Activated CD8-positive, alpha-beta memory T cell treated with anti-CD3 and anti-CD28 coated beads, Interleukin-2, amount 10 ng/mL, durations not matched to agents 7 days and 5 days (primary cell): ENCODE measurements at places on chromosomes 12 and 14. TPM values are rescaled to one million over a fixed set of nuclear protein-coding genes. Genes with fewer than 3 reads are reported as not detected.

DNA sequence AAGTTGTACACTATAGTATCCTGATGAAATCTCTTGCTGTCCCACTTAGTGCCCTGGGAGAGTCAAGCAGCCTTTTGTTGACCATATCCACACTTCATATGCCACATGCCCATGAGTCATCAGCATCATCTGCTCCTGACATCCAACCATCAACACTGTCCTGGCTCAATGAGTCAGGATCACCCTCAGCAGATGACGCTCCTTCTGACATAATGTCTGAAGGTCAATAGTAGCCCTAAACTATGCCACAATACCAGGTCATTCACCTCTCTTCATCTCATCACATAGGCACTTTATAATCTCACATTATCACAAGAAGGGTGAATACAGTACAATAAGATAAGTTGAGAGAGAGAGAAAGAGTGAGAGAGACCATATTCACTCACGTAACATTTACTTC lies 369.0 kb upstream of the FAR2 start:
- no peak for DNase-seq

DNA sequence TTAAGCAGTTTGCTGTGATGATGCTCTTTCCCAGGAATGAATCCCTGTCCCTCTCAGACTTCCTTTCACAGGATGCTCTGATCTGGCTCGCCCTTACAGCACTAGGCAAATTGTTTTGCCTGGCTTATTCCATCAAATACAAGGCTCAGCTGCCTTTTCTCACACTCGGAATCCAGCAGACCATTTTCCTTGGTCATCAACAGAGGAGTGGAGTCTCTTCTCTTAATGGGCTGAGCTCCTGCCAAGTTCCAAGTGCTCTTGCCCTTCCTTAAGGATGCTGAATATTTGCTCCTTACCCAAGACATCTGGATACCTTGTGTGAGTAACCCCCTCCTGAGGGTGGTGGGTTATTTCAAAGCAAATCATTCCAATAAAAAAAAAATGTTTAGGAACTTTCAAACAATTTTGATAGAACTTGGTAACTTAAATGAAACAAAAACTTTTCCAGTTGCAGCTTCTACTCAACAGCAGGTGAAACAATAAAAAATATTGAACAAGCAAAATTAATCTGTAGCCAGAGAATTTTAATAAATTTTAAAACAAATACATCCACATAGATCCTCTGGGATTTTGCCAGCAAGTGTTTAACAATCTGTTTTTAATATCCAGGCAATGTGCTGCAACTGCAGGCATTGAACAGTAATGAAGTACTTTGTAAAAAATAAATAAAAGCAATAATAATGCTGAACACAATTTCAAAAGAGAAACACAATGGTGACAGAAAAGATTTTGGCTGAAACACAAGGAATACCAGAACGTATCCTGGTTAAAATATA lies 264.0 kb upstream of the FAR2 start:
- no peak for DNase-seq

MGAT4C gene
- total RNA-seq: not detected

GRCh38 chr14:24399447-24399822 lies 632 bp downstream of the NYNRIN start:
- no peak for DNase-seq

DNA sequence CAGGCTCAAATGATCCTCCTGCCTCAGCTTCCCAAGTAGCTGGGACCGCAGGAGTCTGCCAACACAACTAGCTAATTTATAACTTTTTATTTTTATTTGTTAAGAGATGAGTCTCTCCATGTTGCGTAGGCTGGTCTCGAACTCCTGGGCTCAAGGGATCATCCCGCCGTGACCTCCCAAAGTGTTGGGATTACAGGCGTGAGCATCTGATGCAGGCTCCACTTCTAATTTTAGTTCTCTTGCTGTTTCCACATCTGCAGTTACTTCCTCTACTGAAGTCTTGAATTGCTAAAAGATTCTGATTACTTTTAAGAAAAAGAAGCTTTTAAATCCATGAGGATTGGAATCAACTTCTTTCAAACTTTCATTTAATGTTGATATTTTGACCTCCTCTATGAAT lies 13.4 kb upstream of the SNX6 start:
- DNase-seq: no peak

SIX1 gene
- total RNA-seq: 0.47 TPM

DNA sequence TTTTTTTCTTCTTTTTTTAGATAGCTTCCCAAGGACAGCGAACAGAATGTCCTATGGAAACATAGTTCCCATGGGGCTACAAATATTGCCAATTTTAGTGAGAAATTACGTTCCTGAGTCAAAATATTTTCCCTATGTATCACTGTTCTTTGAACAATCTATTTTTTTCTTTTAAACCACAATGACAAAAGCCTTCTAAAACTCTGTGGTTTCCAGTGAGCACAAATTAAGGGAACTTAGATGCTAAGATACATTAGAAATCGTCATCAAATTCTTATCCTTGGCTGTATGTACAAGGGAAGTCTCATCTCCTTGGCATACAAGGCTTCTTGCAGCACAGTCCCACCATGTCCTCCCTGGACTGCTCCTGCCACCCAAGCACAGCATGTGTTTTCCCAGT lies 17.9 kb downstream of the CPM start:
- DNase-seq: no peak

DNA sequence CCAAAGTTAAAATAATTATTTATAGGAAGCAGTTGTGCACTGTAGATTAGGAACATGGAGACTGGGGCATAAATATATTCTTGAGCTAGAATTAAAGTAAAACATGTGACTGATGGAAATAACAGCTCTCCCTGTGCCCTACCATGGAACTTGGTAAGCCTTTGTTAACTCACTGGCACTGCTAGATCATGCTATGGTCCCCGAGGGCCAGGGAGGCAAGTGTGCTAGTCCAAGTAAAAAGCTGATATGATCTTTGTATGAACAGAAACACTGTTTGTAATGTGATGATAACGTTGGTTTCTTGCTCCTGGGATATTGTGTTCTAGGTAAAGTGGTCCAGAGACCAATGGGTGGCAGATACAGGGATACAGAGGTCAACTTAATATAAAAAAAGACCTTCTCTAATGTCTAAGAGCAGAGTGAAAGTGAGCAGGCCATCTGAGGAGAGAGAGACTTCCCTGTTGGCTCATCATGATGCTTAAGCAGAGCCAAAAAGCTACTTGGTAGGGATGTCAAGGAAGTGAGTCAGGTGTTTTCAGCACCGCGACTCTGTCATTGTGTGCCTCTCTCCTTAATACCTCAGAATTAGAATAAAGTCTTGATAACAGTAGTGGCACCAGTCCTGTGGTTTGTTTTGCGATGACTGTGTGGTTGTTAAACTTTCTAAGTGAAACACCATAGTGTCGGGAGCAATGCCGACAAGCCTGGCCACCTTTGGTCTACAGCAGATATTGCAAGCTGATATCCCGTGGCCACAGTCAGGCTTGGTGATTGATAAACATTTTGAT lies 27.6 kb downstream of the BICD1 start:
- peak; percentile 82 for DNase-seq

DNA sequence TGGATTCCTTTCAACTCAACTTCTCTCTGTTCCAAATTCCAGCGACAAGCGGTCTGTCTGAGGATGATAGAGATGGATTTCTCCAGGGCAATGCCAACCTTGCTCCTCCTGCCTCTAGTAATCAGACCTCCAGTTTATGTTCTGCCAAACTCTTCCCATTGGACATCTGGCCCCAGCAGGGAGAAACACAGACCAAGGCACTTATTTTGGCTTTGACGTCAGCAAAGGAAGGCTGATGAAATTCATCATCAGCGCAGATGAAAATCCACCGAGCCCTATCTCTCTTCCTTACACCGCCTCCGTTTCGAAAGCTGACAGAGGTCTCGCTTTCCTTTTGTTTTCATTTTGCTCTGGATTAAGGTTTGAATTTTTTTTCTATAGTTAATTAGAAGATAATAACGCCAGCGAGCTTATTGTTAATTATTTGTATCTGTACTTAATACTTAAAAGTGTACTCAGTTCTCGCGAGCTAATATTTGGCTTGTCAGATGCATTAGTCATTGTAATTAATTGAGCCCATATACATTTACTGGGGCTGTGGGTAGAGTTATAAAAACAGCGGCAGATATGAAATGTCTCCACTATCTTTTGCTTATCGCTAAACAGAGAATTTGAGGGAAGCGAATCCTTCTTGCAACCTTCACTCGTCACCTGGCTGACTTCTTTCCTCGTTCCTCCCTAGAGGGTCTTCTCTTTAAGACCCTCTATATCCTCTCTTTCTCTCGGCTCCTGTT lies 35.9 kb upstream of the MED13L start:
- DNase-seq: no peak
